Activated CD4-positive, alpha-beta memory T cell treated with anti-CD3 and anti-CD28 coated beads for 36 hours (primary cell): ENCODE measurements at places on chromosomes 11 and 22. TPM values are rescaled to one million over a fixed set of nuclear protein-coding genes. Genes with fewer than 3 reads are reported as not detected.

- no peaks in the 10 kb centered on the region for H3K27me3 ChIP-seq
- no peak overlapping the region for H3K4me3 ChIP-seq
- DNase-seq = no peak
- H3K36me3 ChIP-seq = peaks cover 6% of the 10 kb centered on the region
- H3K4me1 ChIP-seq = peaks cover 40% of the 10 kb centered on the region
- no peak overlapping the region for H3K27ac ChIP-seq
Observed at GRCh38 chr11:96103102-96103501, 179.2 kb upstream of the MTMR2 start.

Gene POU2AF2
- total RNA-seq = not detected

DNA sequence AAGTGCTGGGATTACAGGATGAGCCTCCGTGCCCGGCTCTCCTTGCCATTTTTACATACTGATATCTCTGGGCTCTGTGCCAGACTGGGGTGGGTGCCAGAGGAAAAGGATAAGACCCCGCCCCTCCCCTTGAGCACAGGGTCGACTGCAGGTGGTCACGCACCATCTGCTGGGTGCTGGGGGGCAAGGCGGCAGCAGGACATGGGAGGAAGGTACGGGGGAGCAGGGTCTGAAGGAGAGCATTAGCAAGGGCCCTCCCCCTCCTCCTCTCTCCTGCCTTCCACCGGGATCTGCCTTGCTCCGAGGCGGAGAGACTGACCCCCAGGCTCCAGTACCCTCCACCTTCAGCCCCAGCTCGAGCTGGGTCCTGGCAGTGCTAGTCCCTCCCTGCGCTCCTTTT lies 9.7 kb upstream of the PGA3 start:
- H3K4me3 ChIP-seq = no peak overlapping the region
- H3K36me3 ChIP-seq = no peaks in the 10 kb centered on the region

GRCh38 chr22:25085930-25086901 lies 113.4 kb upstream of the CRYBB3 start:
- DNase-seq = peak; percentile 43
- H3K4me1 ChIP-seq = peaks cover 40% of the 10 kb centered on the region
- H3K27ac ChIP-seq = peak overlapping the region; percentile 51
- H3K4me3 ChIP-seq = no peak overlapping the region

GRCh38 chr11:41254966-41255365 lies 204.5 kb downstream of the LRRC4C start:
- H3K27ac ChIP-seq = no peak overlapping the region
- H3K36me3 ChIP-seq = peaks cover 2% of the 10 kb centered on the region
- no peak overlapping the region for H3K4me3 ChIP-seq
- no peaks in the 10 kb centered on the region for H3K4me1 ChIP-seq
- H3K27me3 ChIP-seq = no peaks in the 10 kb centered on the region

DNA sequence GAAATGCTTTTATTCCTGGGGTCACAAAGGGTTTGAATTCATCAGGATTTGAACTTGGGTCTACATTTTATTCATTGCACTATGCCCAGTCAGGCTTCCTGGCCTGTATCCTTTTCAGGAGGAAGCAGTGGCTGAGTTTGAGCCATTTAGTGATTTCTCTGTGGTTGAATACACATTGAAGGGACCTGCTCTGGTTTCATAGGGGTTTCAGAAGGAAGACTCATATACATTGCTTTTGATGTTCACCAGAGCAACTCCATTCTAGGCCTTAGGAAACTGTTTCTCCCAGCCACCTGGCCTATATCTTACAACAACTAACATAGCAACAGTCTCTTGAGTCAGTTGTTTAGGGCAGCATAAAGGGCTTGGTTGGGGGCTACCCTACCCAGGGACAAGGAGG lies 165.7 kb downstream of the INSC start:
- H3K36me3 ChIP-seq = no peaks in the 10 kb centered on the region
- H3K4me3 ChIP-seq = no peak overlapping the region
- H3K4me1 ChIP-seq = no peaks in the 10 kb centered on the region
